ENCODE measurements at places on chromosomes 6 and 20.

DNA sequence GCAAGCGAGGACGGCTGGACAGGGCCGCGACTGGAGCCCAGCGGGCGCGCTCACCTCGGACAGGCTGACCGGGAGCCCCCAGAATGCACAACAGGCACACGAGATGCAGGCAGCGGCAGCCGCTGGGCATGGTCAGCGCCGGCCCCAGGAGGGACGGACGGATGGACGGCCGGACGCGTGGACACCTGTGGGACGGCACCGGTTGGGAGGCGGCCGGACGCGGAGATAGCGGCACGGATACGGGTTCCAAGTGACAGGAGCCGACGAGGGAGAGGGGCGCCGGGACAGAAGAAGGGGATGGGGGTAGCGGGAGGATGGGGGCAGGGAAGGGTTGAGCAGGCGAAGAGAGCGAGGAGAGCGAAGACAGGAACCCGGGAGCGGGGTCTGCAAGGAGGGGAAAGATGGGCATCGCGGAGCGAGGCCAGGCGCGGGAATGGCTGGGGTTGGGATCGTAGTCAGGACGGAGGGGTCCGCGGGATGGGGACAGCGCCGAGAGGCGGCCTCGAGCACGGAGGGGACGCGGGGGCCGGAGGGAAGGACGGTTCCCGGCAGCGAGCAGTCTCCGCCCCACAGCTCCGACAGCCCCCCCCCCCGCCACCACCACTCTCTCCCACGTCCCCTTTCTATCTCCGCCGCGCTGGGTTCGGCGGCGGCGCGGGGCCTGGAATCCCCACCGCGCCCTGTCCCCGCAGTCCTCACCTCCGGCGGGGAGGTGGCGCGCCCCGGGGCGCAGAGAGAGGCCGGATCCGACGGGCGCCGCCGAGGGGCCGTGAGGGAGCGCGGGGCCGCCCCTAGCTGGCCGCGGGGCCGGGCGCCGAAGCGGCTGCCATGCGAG is 435 bp downstream of the DLK2 start:
- DNase-seq: peak; percentile 34

GRCh38 chr20:17912916-17913315 is 55.7 kb downstream of the SNX5 start:
- no peak for DNase-seq

- DNase-seq: peak; percentile 71
Measured at GRCh38 chr6:37050045-37050853, 44.8 kb downstream of the FGD2 start.

GRCh38 chr20:45456632-45457031 is 12.9 kb upstream of the WFDC2 start:
- peak; percentile 24 for DNase-seq

- no peak for DNase-seq
Measured at GRCh38 chr6:38110481-38110971, 291.0 kb downstream of the ZFAND3 start.

GRCh38 chr20:32562495-32562911 is 22.6 kb downstream of the NOL4L start:
- DNase-seq: no peak

DNA sequence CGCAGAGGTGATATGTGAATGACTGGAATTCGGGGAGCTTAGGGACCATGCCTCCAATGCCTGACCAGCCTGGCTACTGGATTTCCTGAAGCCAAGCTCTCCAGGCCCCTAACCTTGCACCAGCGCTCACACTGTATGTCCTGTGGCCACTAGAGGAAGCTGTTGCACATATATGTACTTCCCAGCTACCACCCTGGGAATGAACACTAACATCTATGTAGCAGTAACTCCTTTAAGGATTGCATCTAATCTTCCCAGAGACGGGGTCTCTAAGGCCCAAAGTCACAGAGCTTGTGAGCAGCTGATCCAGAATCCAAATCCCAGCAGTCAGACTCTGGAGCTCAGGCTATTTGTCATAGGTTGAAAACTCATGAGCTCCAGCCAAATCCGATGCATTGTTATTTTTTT is 20.4 kb upstream of the BPIFB1 start:
- peak; percentile 1 for DNase-seq

GRCh38 chr20:32162351-32162750 is 45.2 kb downstream of the PLAGL2 start:
- no peak for DNase-seq

GRCh38 chr6:37547564-37548061 is 47.9 kb upstream of the CCDC167 start:
- DNase-seq: peak; percentile 36

GRCh38 chr20:17233626-17234025 is 6.8 kb downstream of the PCSK2 start:
- no peak for DNase-seq

DNA sequence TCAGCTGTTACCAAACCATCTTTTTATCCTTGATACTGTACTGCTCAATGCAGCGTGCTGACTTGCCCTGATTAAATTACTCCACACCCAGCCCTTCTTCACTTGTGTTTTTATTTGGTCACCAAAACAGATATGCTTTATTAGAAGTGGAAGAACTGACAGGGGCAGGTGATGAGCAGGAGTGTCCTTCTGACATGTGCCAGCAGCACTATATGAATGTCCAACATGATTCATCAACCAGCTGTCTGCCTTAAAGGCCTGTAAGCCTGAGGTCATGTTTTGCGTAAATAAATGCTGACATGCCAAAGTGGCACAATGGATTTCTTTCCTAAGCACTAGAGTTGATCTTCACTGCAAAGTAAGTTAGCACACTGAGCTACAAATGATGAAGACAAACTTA is 15.4 kb downstream of the POPDC3 start:
- no peak for DNase-seq
